ENCODE measurements at places on chromosomes 7 and 10.

DNA sequence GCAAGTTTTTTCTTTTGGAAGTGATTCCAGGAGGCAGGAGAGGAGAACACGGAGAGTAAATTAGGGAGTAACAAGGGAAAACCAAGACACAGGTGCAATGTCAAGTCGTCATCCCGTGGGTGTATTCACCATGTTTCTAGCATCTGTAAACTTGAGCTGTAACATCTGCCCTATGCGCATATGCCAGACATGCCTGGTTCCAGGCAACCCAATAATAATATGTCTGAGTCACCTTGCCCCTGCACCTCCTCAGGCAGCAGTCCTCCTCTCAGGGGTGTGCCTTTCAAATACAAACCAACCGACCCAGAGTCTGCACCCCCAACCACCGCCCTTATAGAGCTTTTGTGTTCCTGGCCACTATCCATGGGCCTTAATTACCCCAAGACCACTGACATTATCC is 107.0 kb upstream of the PDE1C start:
- no peak for DNase-seq

GRCh38 chr10:100304414-100304813 is 17.9 kb upstream of the BLOC1S2 start:
- no peak for DNase-seq

- DNase-seq = no peak
These were observed 490.6 kb upstream of the FOXK1 start for GRCh38 chr7:4191525-4191924.

DNA sequence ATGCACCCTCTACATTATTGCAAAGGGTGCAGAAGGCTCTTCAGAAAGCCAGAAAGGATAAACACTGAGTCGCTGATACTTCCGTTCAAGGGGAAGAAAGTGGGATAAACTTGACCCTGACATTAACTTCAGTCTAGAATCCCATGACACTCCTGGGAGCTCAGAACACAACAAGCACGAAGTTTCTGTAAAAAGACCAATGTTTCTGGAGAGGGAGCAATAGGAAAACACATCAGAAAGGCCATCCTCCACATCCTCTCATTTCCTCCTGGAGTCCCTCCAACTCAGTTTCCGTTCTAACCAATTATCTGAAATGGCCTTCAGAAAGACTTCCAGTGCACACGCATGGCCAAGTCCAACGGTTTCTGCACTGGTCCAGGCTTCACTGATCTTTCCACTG is 113.5 kb downstream of the SORBS1 start:
- DNase-seq = no peak

- no peak for DNase-seq
These were observed 34.8 kb downstream of the SVOPL start for GRCh38 chr7:138666385-138666784.

GRCh38 chr7:75881436-75882095 is 2.7 kb downstream of the RHBDD2 start:
- DNase-seq = no peak

GRCh38 chr7:20270371-20270770 is 53.2 kb upstream of the MACC1 start:
- no peak for DNase-seq

DNA sequence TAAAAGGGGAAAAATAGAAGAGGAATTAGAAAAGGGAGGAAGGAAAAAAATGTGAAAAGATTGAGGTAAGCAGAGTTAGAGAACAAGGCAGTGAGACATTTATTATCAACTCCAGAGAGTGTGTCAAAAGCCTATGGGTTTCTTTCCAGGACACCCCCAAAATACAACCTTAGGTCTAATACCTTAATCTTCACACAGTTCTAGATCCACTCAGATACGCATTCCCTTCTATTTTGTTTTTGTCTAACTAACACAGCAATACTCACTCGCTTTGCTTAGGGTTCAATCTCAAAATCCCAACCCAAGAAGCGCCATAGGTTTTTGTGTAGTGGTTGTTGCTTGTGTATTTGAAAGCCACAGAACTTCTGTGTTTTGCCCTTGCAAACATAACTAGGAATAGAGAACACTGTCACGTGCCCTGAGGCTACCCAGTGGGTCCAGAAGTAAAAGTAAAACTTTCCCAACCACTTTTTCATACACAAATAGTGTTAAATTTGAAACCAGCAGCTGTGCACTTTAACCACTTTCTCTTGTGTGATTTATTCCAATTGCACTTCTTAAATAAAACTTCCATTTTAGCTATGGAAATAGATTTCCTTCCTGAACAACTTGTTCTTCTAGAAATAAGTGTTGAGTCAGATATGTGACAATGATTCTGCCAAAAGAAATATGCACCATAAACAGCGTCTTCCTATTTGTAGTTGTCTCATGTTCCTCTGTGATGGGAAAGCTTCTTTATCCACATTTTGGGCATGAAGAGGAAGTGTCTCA is 414.7 kb upstream of the GHITM start:
- DNase-seq = no peak

GRCh38 chr7:75694638-75695399 is 43.9 kb downstream of the HIP1 start:
- no peak for DNase-seq

- no peak for DNase-seq
These were observed 107.1 kb upstream of the ITGB1 start for GRCh38 chr10:33065111-33065510.

DNA sequence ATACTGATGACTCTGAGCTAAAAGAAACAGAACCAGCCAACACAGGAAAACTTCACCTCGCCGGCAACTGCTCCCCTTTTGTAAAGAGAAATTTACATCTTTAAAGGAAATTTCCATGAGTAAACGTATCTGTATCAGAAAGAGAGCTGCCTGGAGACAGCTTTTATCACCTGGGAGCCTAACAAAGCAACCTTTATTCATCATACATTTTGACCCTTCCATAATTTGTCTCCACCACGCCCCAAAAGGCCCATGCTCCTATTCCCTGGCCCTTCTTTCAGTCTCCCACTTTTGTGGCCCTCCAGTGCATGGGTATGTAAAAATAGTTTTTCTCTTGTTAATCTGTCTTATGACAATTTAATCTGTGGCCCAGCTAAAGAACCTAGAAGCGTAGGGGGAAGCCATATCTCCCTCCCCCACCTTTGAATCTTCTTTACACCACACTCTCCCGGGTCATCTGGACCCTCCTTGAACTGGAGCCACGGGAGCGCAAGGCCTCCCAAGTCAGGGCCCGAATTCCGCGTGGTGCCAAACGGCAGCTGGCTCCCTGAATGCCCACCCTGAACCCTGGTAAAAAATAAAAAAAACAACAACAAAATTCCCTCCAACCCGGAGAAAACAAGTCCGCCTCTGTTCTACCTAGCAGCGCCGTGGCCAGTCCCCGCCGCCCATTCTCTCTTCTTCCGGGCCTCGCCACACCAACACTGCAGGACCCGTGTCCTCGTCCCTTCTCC is 15.4 kb upstream of the FKBP9 start:
- DNase-seq = no peak

DNA sequence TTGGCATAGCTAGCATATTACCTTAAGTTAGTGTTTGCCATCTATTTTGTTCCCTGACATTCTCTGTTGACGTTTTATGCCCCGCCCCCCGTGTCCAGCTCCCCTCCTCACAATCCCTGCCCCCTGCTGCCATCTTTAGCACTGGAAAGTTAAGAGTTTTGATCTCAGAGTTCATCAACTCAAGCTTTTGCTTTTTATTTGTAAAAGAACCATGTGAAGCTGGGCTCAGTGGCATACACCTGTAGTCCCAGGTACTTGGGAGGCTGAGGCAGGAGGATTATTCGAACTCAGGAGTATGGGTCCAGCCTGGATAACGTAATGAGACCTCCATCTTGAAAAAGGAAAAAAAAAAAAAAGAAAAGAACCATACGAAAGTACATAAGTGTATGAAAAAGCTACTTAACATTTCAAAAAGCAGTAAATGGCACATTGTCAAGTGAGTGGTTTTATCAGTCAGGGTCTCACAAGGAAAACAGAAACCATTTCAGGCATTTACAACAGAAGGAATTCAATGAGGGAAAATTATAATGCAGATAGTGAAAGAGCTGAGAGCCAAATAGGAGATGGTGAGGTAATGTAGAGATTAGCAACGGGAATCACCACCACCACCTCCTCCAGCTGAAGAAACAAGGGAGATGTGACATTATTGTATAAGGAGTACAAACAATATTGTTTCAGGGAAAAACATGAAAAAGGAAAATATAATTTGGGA is 64.9 kb downstream of the MCU start:
- no peak for DNase-seq

GRCh38 chr7:112701456-112701855 is 88.7 kb downstream of the TMEM168 start:
- no peak for DNase-seq

DNA sequence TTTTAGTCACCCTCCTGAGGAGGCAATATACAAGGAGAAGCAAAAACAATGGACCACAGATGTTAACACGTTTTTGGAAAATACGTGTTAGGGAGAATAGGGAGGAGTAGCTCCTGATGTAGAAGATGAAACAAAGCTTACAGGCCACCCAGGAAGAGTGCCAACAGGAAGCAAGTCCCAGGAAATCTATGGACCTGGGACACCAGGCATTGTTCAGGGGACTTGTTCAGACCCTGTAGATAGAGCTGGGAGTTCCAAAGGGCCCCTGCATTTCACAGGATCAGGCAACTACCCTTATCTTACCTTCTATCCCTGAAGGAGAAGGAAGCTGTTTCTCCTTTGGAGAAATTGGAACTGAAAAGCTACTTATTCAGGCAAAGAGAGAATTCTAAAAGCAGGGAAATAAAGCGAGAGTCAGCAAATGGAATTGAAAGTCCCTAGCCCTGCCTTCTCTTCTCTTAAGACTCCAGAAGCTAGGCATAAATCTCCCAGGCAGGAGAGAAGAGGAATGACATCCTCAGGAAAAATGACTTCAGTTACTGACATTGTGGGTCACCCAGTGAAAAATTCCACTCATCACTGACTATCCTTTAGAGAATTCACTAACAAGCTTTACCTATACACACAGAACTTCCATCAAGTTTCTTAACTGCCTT is 77.7 kb upstream of the FAM3C start:
- no peak for DNase-seq

DNA sequence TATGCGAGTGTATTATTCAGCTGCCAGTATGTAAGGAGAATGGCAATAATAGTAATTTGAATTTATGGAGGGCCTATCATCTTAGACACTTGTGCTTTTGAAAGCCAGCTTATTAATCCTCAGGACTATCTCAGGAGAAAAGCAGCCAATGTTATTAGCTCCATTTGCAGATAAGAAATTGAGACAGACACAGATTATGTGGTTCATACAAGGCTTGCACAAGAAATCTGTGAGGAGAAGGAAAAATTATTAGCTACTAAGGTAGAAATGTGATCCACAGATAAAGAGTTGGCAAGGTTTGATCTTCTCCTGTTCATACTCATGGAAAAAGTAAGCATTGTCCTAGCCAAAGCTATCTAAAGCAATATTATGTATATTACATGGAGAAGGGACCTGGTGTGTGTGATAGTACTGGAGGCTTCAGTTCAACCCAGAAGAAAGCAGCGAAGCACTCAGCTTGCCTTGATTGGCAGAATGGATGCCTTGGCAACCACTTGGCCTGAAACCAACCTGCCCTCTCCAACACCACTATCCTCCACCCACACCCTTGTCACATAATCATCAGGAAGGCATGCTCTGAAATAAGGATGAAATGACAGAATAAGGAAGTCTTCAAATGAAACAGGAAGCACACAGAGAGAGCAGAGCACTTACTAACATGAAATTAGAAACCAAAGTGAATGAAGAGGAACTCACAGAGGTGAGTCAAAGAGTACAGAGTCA is 18.0 kb downstream of the MACC1 start:
- no peak for DNase-seq

DNA sequence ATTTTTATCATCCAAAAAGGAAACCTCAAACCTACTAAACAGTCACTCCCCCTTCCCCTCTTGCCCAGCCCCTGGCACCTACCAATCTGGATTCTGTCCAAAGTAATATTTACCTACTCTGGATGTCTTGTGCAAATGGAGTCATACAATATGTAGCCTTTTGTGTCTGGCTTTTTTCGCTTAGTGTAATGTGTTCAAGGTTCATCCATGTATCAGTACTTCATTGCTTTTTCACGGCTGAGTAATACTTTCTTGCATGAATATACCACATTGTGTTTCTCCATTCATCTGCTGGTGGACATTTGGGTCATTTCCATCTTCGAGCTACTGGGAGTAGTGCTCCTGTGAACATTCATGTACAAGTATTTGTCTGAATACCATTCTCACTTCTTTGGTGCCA is 113.6 kb downstream of the EEPD1 start:
- DNase-seq = no peak

DNA sequence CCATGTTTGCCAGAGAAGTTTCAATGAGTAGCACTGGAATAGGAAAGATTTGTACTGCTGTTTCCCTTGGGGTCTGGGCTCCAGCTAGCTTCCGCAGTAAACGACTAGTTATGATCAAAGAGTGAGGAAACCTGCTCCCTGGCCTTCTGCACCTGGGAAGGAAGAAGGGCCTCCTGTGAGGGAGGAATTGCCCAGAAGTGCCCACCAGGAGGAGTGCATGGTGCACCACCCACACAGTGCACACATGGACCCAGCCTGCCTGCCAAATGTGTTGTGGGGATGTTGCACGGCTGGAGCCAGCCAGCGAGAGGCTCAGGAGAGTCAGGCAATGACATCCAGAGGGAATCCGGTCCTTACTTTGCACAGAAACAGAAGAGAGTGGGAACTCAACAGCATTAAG is 27.0 kb upstream of the FAM107B start:
- no peak for DNase-seq

- no peak for DNase-seq
These were observed 131.7 kb downstream of the RTKN2 start for GRCh38 chr10:62136931-62137330.

DNA sequence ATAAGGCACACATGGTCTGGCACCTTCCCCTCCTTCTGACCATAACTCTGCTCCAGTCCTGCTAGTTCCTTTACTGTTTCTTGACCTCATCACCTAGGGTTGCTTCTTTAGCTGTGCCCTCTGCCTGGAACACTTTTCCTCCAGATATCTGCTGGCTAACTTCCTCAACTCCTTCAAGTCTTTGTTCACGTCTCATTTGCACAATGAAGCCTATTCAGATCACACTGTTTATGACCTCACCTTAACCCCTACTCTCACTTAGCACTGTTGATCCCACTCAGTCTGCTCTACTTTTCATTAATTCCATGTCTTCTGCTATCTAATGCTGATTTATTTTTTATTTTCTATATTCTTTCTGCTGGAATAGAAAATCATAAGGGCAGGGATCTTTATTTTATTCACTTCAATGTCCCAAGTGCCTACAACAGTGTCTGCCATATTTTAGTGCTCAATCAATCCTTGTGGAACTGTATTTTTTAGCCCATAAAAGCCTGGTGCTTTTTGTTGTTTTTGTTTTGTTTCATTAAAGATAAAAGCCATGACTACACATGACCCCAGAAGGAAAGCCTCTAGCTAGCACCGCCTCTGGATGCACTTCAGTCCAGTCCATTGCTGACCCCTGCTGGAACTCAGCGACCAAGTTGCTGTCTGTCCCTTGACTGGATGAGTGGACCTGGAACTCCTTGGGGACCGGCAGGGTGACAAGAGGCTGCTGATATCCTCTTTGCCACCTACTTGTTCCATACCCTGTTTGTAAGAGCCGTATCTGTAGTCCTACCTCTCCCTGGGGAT is 12.3 kb downstream of the KLF14 start:
- no peak for DNase-seq

Data from stimulated activated CD8-positive, alpha-beta memory T cell treated with anti-CD3 and anti-CD28 coated beads, Interleukin-15, amount 100 ng/mL, for 24 hours (primary cell).